ENCODE measurements at places on chromosomes 7 and 10.

DNA sequence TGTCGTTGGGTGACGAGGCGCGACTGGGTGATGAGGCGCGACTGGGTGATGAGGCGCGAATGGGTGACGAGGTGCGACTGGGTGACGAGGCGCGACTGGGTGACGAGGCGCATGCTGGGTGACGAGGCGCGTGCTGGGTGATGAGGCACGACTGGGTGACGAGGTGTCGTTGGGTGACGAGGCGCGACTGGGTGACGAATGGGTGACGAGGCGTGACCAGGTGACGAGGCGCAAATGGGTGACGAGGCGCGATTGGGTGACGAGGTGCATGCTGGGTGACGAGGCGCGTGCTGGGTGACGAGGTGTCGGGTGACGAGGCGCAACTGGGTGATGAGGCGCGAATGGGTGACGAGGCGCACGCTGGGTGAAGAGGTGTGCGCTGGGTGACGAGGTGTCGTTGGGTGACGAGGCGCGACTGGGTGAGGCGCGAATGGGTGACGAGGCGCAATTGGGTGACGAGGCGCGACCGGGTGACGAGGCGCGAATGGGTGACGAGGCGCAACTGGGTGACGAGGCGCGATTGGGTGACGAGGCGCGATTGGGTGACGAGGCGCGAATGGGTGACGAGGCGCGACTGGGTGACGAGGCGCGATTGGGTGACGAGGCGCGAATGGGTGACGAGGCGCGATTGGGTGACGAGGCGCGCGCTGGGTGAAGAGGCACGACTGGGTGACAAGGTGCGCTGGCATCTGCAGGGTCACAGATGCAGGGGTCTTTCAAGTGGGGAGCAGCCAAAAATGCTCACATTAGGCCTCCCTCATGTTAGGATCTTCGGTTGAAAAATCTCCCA, 7.9 kb upstream of the NOM1 start:
- DNase-seq: no peak

DNA sequence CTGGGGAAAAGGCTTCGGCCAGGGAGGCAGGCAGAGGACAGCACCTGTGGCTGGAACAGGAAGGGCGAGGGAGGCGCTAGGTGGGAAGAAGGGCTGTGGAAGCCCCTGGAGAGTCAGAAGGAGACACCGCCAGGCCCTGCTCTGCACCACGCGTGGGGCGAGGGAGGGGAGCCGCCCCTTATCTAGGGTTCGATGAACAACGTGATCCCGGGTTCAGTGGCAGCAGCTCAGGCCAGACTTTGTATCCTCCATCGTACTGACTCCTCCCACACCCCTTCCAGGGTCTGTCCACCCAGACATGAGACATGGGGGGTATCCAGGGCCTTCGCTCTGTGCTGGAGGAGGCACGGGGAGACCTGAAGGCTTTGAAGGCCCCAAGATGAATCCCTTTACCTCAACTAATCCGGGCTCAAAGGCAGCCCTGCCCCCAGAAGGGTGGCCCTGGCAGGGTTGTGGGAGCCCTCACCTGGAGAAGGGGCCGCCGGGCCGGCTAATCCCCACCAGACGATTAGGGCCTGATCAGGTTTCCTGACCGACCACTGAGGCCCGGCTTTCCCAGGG, 110.8 kb downstream of the PDGFA start:
- no peak for DNase-seq

GRCh38 chr7:79494046-79494445, 40.6 kb upstream of the MAGI2 start:
- DNase-seq: no peak

GRCh38 chr10:94103801-94104221, 110.1 kb downstream of the PLCE1 start:
- peak; percentile 50 for DNase-seq

DNA sequence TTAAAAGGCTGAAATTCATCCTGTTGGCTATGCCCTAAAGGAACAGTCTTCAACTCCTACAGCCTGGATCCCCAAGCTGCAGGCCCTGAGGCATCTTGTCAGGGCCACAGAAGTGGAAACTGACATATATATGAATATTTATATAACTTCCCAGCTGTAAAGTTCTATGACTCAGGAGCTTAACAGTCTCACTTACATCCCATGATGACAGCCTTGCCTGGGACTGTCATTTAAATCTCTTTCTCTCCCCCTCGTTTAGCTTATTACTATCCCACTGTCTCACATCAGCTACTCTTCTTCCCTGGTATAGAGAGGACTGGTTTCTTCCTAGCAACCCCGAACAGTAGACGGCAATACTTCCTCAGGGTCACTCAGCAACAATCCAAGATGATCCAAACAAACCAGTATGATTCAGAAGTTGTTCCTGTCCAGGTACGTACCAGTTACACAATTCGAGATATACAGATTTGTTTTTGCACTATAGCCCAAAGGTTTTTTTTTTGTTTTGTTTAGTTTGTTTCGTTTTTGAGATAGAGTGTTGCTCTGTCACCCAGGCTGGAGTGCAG, 22.7 kb downstream of the KIAA1549 start:
- DNase-seq: no peak

GRCh38 chr7:93884541-93884940, 6.0 kb downstream of the TFPI2 start:
- DNase-seq: no peak

DNA sequence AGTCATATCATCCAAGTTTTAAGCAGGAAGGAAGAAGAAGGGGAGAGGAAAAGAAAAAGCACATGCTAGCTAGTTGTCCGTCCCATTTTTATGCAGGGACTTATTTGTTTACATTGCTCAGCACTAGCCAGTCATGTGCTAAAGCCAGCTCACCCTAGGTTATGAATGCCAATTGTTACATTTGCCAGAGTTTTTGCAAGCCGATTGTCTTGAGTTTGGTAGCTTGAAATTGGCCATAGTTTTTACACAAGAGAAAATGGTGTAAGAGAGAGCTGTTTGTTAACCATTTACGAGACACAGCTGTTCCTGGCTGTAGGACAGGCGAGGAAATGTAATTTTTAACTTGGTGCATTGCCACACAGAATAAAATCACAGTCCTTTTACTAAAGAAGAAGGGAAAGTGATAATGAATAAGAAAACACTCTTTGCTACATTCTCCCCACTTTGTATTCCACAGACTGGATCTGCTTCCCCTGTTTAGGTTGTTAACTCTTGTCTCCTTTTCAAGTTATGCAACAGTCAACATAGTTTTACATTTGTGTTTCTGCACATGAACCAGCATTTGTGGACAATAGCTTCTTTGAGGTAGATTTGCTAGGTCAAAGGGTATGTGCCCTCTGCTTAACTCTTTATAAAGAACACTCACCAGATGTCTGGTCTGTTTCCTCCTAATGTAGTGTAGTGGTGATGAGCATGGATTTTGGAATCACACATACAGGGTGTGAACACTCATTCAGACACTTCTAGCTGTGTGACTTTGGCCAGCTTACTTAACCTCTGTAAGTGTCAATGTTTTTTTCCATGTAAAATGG, 357.2 kb downstream of the LRMDA start:
- no peak for DNase-seq

GRCh38 chr10:34102893-34103506, 712.1 kb downstream of the PARD3 start:
- peak; percentile 45 for DNase-seq

DNA sequence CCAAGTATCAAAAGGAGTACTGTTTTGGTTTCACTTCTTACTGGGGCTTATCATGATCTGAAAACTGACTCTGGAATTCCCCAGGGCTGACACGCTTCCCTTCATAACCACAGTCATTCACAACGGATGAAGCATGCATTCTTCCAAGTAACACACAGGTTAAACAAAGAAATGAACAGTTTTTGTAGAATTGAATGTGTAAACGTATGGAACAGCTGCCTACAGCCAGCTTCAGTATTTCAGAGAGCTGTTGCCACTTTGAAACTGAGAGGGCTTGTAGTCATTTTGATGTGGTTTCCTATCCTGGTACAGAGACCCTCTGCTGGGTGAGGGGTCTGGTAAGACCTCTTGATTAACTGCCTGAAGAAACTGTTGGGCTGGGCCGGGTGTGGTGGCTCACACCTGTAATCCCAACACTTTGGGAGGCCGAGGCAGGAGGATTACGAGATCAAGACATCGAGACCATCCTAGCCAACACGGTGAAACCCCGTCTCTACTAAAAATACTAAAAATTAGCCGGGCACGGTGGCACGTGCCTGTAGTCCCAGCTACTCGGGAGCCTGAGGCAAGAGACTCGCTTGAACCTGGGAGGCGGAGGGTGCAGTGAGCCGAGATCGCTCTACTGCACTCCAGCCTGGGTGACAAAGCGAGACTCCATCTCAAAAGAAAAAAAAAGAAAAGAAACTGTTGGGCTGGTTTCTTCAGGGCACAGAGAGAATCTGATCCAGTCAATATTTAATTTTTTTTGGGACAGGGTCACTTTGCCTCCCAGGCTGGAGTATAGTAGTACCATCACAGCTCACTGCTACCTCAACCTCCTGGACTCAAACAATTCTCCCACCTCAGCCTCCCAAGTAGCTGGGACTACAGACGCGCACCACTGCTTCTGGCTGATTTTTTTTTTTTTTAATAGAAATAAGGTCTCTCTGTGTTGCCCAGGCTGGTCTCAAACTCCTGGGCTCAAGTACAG, 4.7 kb downstream of the NFE2L3 start:
- peak; percentile 44 for DNase-seq

GRCh38 chr10:70777063-70777875, 7.9 kb downstream of the TBATA start:
- no peak for DNase-seq

- DNase-seq: no peak
These were observed 434.6 kb downstream of the PAXIP1 start for GRCh38 chr7:154568346-154568745.

All from eye (tissue), 1 donor.